Stimulated activated CD8-positive, alpha-beta memory T cell treated with anti-CD3 and anti-CD28 coated beads, Interleukin-15, amount 100 ng/mL, for 24 hours (primary cell): ENCODE measurements at places on chromosomes 7 and 10.

DNA sequence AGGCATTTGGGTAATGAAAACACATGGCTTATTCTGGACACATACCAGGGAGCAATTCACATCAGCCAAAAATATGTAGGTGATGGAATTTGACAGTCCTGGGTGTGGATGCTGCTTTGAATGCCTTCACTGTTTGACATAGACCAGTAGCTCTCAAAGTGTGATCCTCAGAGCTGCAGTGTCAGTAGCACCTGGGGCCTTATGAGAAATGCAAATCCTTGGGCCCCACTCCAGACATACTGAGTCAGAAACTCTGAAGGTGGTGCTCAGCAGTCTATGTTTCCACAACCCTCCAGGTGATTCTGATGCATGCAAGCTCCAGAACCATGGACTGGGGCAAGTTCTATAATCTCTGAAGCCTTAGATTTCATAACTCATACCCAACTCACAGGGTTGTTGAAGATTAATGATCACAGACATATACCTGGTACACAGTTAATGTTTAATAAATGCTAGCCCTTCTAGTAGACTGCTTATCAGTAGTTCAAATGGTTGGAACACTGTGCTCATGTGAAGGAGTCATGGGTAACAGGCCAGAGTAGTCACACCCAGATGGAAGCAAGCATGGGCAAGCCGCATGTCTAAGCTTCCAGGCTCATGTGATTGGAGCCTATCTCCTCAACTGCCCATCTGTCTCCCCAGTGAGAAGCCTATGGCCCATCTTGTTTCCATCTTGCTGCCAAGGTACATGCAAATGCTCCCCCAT lies 715.7 kb downstream of the GRID1 start:
- DNase-seq: no peak

DNA sequence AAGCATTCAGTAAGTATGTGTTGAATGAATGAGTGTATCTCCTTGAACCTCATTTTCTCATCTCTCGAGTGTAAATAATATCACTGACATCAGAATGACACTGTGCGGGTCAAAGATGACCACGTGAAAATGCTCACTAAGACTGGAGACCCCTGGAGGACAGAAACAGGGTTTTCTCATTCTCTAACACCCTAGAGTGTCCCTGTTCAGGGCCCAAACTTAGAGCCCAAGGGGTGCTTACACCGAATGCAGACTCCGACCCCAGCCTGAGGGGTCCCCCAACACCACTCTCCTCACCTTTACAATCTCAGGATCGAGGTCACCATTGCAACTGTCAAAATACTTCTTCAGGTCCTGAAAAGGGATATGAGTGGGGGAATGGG lies 1.4 kb downstream of the CDK5 start:
- DNase-seq: no peak

DNA sequence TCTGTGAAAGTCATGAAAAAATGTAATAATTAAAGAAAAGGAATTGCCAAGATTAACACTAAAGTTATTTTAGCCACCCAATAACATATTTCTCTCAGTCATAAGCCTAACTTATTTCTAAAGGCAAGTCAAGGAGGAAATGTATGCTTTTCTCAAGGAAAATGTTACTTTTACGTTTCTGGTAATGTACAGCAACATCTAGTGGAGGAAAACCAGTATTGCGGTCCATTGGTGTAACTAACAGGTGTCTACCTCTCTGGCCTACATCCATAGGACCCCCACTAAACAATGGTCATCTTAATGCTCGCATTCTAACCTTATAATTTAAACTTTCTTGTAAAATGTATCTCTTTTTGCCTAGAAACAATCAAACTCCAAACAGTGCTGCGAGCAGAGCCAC lies 437.5 kb downstream of the KIF20B start:
- no peak for DNase-seq

DNA sequence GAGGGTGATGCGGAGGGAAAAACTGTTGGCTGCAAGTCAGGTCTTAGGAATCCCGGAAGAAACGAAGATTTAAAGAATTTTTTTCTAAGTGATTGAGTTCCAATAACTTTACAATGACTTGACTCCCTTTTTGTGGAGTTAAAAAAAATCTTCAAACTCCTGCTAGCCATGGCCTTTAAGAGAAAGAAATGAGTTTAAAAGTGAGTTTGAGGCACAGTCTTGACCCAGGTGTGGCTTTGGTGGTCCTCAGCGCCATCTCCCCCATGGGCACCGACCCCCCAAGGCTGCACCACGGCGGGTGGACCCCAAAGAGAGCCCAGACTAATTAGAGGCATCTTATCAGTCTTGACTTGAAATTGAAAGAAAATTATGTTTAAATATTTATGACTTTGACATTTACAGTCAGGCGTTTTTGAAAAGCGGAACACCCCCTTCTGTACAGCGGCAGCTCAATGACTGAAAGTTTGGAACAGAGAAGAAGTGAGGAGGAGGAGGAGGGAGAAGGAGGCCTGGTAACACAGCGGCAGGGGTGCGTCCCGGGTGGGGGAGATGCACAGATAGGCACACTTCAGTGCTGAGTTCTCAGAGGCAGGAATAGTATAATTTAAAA lies 349.6 kb downstream of the DNAJB6 start:
- DNase-seq: no peak

- no peak for DNase-seq
Measured at GRCh38 chr7:139635526-139636302, 112.2 kb downstream of the CLEC2L start.

DNA sequence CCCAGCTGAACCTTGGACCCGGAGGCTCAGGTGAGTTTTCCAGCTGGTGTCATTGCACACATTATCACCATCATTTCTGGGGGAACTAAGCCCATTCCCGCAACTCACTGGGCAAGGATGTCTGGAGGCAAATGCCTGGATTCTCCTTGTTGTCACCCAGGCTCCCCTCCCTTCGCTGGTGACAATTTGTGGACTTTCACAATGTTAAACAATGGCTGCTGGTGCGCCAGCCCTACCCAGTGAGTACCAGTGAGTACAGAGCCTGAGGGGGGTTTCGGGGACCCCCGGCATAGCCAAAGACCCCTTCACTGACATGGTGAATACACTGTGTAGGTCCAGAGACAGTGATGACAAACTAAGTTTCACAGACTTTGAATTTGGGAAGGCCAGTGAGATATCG lies 189.2 kb downstream of the ADARB2 start:
- DNase-seq: no peak

- DNase-seq: no peak
Measured at GRCh38 chr7:22677680-22678079, 49.3 kb upstream of the IL6 start.

DNA sequence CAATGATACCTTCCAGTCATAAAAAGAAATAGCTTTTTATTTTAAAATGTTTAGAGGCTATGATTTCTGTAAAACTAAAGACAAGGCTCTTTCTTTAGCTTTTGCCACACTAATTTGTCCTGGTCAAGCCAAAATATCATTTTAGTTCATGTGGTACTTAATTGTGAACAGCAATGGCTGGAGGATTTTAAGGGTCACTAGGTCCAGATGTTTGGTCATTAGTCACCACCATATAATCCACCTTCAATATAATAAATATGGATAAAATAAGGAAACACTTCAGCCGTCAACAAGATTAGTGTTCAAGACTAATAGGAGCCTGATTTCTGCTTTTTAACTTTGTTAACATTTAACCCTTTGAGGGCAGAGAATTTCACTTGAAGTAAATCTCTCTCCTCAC lies 50.0 kb upstream of the HGF start:
- no peak for DNase-seq

DNA sequence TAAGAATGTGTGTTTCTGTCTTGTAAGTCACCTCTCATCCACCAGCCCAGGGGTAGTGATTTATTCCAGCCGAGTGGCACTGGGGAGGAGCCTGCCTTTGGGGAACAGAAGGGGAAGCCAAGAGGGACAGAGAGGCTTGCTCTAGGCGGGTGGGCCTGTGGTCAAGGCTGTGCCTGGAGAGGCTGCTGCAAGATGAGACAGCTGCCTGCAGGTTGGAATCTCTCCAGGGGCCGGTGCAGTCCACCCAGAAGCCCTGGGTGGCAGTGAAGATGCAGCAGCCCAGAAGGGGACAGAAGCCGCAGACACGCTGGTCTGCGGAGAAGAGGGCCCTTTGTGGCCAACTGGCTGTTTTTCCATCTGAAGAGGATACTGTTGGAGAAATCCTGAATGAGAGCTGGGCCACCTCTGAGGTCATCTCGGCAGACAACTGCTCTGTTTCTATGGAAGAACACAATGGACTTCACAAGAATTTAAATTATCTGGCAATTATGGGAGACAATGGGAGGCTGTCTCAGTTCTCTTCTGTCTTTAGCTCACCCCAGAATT lies 175.7 kb downstream of the GFRA1 start:
- DNase-seq: no peak

GRCh38 chr7:15000157-15000556 lies 97.6 kb upstream of the DGKB start:
- no peak for DNase-seq
